Activated CD4-positive, alpha-beta T cell treated with anti-CD3 and anti-CD28 coated beads for 48 hours (primary cell): ENCODE measurements at places on chromosomes 7 and 10.

DNA sequence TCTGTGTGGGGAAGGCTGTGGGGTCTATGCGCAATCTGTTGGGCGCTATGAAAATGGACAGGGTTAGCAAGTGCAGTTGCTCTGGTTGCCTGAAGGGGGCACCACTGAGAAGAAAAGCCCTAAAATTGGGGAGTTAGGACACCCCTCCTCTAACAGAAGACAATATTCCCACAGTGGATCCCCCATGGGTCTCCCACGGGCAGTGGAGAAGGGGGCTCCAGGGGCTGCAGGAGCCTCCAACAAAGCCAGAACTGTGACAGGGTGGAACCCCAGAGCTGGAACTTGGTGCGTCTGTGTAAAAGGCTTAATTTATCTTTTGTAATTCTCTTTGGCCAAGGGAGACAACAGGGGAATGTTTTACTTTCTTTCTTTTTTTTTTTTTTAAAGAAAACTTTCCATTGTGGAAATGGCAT, 12.5 kb upstream of the COL13A1 start:
- DNase-seq, result no peak

DNA sequence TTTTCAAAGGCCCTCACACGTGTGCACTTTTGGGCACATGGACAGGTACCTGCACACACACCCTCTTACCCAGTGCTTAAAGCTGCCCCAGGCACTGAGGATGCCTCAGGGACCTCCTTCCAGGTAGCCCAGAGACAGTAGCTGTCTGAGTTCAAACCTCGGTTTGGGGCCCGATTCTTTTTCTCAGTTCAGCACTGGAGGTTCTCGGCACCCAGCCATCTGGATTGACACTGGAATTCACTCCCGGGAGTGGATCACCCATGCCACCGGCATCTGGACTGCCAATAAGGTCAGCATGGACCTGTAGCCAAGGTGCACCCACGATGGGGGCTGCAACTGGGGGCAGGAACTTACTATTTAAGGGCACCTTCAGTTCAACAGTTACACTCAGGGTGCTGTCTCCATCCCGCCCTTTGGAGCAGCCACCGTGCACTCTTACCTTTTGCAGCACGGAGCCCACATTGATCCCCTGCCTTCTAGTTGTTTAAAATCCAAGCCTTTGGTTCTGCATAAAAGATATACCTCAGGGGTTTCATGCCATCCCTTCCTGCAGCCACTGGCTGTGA, 17.7 kb downstream of the CPA5 start:
- DNase-seq, result no peak

- peak; percentile 10 for DNase-seq
These were observed 183.0 kb upstream of the CTBP2 start for GRCh38 chr10:125343118-125343925.

DNA sequence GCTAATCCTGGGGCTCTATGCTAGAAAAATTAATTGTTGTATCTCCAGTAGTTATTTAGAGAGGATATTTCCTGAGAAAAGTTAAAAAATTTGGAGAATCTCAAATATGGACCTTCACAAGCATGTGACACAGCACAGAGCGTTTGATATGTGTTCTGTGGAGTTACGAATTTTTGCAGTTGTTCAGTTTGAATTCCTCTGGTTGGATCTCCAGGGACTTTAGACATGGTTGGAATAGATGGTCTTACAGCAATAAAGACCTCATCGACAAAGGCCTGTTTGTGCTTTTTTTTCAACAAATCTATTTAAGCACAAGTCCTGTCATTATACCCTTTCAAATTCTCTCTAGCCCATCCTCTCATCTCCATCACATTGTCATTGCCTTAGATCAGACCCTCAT, 138.0 kb downstream of the TES start:
- DNase-seq, result no peak

DNA sequence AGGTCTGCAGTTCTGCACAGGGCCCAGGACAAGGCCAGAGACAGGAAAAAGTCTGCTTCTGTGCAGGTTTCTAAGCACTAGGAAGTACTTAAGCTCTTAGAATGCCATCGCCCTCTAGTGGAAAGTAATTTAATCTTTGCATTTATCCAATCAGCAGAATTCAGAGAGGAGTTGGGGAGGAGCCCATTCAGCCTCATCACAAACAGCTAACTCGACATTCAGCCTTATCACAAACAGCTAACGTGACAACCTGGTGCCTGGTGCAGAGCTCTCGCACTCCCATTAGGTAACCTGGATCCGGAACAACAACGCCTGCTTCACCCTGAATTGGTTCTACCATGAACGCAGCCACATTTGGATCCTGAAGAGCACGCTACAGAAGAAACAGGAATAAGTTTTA, 15.2 kb downstream of the OAT start:
- peak; percentile 16 for DNase-seq

- DNase-seq, result no peak
These were observed 82.0 kb upstream of the GTF2IRD1 start for GRCh38 chr7:74371381-74372341.
